ENCODE measurements at places on chromosomes 11 and 22. TPM values are rescaled to one million over a fixed set of nuclear protein-coding genes. Genes with fewer than 3 reads are reported as not detected.

Gene PHLDA2
- total RNA-seq = not detected

Gene OTOG
- not detected for total RNA-seq

Gene CATSPER1
- not detected for total RNA-seq

Gene WT1
- 2.0 TPM for total RNA-seq

Gene OR8D1
- not detected for total RNA-seq

Gene TBX10
- total RNA-seq = 0.14 TPM

- H3K36me3 ChIP-seq = no peaks in the 10 kb centered on the region
- H3K27ac ChIP-seq = no peak overlapping the region
- H3K27me3 ChIP-seq = peaks cover 76% of the 10 kb centered on the region
- no peaks in the 10 kb centered on the region for H3K4me1 ChIP-seq
- H3K4me3 ChIP-seq = no peak overlapping the region
Observed at GRCh38 chr22:27445881-27446280, 355.7 kb downstream of the MN1 start.

- H3K27me3 ChIP-seq = no peaks in the 10 kb centered on the region
- no peak overlapping the region for H3K4me3 ChIP-seq
- no peak for DNase-seq
- peaks cover 11% of the 10 kb centered on the region for H3K36me3 ChIP-seq
- H3K4me1 ChIP-seq = peaks cover 42% of the 10 kb centered on the region
- peak overlapping the region; percentile 92 for H3K27ac ChIP-seq
Observed at GRCh38 chr11:57502376-57502775, 13.1 kb downstream of the SLC43A1 start.

- no peak overlapping the region for H3K27ac ChIP-seq
- no peak overlapping the region for H3K4me3 ChIP-seq
- H3K27me3 ChIP-seq = peaks cover 15% of the 10 kb centered on the region
- no peaks in the 10 kb centered on the region for H3K4me1 ChIP-seq
Observed at GRCh38 chr11:118186346-118187107, 10.1 kb upstream of the SCN2B start.

- no peak overlapping the region for H3K4me3 ChIP-seq
- H3K27me3 ChIP-seq = peaks cover 70% of the 10 kb centered on the region
- H3K36me3 ChIP-seq = no peaks in the 10 kb centered on the region
- H3K4me1 ChIP-seq = peaks cover 7% of the 10 kb centered on the region
- DNase-seq = no peak
Observed at GRCh38 chr11:1206391-1207271, 16.2 kb upstream of the MUC5B start.

- DNase-seq = no peak
- peaks cover 25% of the 10 kb centered on the region for H3K4me1 ChIP-seq
- no peak within 1 kb of the TSS for H3K27ac ChIP-seq
- peaks cover 80% of the 10 kb centered on the region for H3K27me3 ChIP-seq
- no peaks in the 10 kb centered on the region for H3K36me3 ChIP-seq
Observed at GRCh38 chr11:119422809-119423508, at the start of gene THY1. THY1 (minus strand) TSS chr11:119423172; CDS start chr11:119420905, 2,267 bp downstream.

DNA sequence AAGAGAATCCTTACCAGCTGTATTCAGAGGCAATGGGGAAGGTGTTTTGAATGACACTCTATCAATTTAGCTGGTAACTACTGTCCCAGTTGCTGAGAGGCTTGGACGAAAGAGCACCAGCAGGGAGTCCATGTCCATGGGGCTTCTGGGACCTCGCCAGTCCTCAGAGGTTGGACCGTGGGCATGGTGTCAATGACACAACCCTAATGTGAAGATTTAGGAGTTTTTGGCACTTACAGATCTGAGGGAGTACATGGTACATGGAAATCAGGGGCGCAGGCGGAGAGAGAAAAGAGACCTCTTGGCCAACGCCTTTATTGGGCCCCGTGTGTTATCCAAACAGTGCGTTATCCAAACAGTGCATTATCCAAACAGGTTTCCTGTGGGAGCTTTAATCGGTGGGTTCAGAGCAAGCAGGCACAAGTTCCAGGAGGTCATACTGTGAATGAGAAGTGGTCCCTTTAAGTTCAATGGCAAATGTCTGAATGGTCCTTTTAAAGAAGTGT lies 169.1 kb upstream of the B3GAT1 start:
- peaks cover 24% of the 10 kb centered on the region for H3K4me1 ChIP-seq
- H3K27ac ChIP-seq = no peak overlapping the region
- H3K4me3 ChIP-seq = no peak overlapping the region
- no peak for DNase-seq
- peaks cover 68% of the 10 kb centered on the region for H3K27me3 ChIP-seq
- H3K36me3 ChIP-seq = no peaks in the 10 kb centered on the region

DNA sequence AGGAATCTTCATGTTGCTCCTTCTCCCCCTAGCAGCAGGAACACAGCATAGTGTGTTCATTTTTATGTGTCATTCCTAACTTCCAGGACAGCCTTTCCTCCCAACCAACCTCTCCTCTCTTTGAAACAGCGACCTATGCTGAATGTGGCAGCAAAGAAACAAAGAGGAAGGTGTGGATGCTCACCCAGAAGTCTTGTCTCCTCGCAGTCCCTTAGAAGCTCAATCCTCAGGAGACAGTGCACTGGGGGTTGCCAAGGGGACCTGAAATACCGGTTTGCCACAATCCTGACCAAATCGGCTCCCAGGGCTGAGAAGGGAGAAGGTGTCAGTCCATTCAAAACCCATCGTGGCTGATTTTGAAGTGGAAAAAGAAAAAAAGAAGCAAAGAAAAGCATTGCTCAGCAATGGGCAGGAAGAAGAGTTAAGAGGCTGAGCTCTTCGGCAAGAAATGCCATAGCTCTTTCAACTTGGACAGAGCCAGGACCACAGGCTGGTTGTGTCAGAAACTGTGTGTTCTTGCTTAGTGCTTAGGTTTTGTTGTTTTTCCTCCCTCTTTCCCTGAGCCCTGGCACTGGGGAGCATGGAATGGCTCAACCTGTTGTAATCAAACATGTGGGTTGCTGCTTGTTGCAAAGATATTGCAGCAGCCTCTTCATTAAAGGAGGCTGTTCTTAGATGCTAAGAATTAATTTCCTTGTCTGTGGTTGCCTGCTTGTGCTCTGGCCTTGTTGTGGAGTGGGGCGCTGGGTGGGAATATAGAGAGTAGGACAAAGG lies 30.4 kb upstream of the TENM4 start:
- peaks cover 20% of the 10 kb centered on the region for H3K27me3 ChIP-seq
- no peak for DNase-seq
- no peak overlapping the region for H3K27ac ChIP-seq
- H3K4me1 ChIP-seq = no peaks in the 10 kb centered on the region
- no peak overlapping the region for H3K4me3 ChIP-seq

DNA sequence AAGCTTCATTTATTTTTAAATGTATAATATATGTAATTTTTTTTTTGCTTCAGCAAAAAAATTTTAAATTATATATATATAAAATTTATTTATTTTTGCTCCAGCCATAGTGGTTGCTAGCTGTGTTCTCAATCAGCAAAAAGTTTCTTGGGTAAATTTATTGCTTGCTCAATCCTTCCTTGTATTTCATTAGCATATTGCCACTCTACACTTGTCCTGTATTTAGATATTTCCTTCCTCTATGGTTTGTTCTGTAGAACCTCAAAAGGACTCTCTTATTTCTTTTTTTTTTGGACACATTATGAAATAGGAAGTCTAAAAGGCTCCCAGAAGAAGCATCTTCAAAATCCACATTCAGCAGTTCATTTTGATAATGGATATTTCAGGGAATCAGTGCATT lies 2.3 kb downstream of the PTPRJ start:
- H3K27ac ChIP-seq = no peak overlapping the region
- DNase-seq = no peak
- peaks cover 24% of the 10 kb centered on the region for H3K4me1 ChIP-seq

- peaks cover 34% of the 10 kb centered on the region for H3K4me1 ChIP-seq
- H3K4me3 ChIP-seq = no peak overlapping the region
- no peaks in the 10 kb centered on the region for H3K27me3 ChIP-seq
- no peaks in the 10 kb centered on the region for H3K36me3 ChIP-seq
Observed at GRCh38 chr11:101444164-101444563, 139.6 kb downstream of the TRPC6 start.

- H3K36me3 ChIP-seq = peaks cover 4% of the 10 kb centered on the region
- H3K27me3 ChIP-seq = no peaks in the 10 kb centered on the region
- H3K4me3 ChIP-seq = no peak overlapping the region
- no peak overlapping the region for H3K27ac ChIP-seq
- DNase-seq = no peak
Observed at GRCh38 chr11:75184757-75185425, 34.0 kb downstream of the SLCO2B1 start.

Data from left ventricle myocardium inferior (tissue), 1 donor.